ENCODE measurements at places on chromosomes 1 and 21. TPM values are rescaled to one million over a fixed set of nuclear protein-coding genes. Genes with fewer than 3 reads are reported as not detected.

DNA sequence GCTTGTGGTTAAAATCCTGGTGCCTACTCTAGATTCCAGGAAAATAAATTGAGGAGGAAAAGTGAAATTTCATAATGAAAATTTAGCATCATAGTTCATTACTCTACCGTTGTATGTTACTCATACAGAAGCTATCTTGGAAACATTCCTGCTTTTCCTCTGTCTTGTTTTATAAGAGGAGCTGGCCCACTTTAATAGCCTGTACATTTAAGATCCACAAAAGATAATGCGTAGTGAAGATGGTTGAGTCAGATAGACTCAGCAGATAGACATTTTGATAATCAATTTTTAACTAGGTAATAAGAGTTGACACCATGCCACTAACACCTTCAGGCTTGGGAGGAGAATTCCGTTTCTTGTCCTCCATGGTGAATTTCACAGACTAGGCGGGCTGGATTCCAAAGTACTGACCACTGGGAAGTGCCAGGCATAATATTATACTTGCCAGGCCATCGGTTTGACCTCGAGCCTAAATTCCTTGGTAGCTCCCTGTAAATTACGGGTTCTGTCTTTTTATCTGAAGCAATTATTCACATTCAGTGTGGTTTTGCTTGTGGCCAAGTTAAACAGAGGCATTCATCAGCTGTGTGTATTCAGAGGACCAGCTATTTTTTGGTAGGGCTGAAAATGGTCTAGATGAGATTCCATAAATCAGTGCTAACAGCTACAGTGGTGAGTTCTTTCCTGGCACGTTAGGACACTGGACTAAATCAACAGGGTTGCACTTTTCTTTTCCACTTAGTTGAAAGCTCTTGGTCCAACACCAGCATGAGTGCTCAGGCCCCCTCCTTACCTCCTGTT lies 111.9 kb upstream of the KAZN start:
- DNase-seq = peak; percentile 93

DNA sequence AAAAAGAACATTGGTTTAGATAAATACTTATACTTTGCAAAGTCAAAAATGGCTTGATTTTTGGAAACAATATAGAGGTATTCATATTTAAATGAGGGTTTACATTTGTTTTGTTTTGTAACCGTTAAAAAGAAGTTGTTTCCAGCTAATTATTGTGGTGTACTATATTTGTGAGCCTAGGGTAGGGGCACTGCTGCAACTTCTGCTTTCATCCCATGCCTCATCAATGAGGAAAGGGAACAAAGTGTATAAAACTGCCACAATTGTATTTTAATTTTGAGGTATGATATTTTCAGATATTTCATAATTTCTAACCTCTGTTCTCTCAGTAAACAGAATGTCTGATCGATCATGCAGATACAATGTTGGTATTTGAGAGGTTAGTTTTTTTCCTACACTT lies 65.3 kb upstream of the SAMD13 start:
- DNase-seq = no peak

DNA sequence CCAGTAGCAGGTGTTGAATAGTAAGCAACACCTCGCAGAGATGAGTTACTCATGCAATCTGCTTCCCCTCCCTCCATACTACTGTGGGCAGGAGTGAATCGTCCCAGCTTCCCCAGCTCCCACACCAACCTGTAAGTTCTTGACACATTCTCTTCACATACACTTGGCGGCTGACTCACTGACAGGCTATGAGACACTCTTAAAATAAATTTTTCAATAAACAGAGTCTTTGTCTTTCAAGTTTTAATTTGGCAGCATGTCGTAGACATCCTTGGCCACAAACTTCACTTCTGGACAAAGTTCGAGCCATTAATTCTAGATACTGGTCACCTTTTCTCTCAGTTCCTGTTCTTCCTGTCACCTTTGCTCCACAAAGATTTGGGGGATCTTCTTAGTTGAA lies 290.7 kb downstream of the TM2D1 start:
- DNase-seq = no peak

DNA sequence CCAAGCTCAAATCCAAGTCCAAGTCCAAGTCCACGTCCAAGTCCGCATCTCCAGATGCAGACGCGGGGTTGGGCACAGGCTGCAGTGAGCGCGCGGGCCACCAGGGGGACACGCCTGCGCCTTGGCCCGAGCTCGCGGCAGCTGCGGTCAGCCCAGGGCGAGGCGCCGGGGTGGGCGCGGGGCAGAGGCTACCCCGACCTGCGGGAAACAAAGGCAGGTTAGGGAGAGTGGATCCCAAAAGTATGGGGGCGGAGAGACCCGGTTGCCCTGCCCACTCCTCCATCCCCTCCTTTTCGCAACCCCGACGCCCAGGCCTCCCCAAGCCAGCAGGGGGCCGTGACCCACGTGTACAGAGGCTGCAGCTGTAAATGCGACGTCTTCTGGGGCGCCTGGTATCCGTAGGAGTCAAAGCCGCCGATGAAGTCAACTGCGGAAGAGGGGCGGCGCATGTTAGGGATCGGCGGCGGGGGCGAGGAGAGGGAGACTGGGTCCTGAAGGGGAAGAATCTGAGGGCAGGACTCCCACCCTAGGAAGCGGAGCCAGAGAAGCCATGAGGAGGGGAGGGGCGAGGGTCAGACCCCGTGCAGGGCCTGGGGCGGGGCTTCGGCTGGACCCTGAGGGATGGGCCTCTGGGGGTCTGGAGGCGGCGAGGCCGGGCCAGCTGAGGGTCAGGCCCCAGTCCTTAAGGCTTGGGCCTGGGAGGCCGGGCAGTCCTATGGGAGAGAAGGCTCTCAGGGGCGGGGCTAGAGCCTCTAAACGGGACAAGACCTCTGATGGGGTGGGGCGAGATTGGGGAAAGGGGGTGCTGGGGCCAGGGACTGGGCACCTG lies 58.0 kb downstream of the NKAIN1 start:
- DNase-seq = peak; percentile 45

DNA sequence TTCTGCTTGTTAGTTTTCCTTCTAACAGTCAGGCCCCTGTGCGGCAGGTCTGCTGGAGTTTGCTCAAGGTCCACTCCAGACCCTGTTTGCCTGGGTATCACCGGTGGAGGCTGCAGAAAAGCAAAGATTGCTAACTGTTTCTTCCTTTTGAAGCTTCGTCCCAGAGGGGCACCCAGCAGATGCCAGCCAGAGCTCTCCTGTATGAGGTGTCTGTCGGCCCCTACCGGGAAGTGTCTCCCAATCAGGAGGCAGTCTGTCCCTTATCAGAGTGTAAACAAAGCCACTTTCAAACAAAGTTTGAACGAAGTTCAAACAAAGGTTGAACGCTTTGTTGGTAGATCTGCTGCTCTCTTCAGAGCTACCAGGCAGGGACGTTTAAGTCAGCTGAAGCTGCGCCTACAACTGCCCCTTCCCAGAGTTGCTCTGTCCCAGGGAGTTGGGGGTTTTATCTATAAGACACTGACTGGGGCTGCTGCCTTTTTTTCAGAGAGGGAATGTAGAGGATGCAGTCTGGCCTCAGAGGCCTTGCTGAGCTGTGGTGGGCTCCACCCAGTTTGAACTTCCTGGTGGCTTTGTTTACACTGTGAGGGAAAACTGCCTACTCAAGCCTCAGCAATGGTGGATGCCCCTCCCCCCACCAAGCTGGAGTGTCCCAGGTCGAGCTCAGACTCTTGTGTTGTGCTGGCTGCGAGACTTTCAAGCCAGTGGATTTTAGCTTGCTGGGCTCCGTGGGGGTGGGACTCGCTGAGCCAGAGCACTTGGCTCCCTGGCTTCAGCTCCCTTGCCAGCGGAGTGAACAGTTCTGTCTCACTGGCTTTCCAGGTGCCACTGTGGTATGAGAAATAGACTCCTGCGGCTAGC lies 401.8 kb downstream of the SRGAP2C start:
- no peak for DNase-seq

DNA sequence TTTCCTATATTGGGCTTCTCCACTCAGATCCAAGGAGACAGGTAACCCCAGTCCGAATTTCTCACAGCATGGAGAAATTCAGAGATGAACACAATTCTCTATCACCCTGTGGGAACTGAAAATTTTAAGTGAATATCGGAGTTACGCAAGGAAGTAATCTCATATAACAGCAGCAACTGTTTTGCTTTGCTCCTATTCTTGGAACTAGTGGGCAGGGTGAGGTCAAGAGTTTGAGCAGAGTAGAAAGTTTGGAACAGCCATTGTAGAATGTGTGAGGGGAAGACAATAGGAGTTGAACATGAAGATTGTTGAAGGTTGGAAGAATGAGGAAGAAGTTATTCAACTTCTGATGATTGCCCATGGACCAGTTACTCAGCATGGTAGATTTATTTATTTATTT lies 24.3 kb upstream of the SLC35D1 start:
- no peak for DNase-seq

DNA sequence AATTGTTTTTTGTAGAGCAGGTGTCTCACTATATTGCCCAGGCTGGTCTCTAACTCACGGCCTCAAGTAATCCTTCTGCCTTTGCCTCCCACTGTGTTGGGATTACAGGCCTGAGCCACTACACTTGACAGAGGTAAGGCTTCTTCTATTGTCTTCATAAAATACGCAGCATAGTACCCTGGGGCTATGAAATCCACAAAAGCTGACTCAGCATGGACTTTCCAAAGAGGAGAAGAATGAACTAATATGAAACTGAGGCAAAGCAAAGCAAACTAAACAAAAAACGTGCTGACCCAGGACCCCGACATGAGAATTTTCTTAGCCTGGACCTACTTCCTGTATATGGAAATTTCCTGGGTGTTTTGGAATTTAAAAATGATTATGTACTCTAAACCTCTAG lies 18.5 kb upstream of the ATP13A2 start:
- no peak for DNase-seq

- DNase-seq = no peak
These were observed 17.6 kb downstream of the CRB1 start for GRCh38 chr1:197285526-197286205.

DNA sequence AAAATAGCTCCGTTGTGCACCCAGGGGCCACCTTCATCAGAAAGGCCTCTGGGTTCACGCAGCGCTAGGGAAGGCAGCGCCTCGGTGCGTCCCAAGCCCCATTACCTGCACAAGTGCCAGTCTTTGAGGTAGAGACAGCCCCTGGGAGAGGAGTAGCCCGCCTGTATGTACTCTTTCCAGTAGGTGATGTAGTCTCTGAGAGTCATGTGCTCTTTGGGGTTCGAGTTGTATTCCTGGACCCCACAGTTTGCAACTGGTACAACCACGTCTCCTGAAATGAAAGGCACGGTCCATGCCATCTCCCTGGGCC lies 601 bp downstream of the JMJD4 start:
- no peak for DNase-seq

DNA sequence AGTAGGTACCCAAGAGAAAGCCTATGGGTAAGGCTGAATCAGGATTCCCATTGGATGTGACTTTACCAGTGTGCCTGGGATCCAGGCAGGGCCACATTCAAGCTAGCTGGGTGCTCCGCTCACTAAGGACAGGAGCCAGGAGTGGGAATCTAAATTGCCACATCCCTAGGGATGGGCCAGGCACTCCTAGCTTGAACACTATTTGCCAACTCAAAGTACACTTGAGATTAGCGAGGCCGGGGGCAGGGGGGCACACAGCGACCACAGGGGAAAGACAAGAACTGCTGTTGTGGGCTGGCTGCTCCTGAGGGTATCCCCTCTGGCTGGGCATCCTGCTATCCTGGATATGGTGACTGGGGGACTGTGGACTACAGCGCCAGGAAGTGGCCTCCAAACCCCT lies 4.3 kb downstream of the SLC45A3 start:
- no peak for DNase-seq

DNA sequence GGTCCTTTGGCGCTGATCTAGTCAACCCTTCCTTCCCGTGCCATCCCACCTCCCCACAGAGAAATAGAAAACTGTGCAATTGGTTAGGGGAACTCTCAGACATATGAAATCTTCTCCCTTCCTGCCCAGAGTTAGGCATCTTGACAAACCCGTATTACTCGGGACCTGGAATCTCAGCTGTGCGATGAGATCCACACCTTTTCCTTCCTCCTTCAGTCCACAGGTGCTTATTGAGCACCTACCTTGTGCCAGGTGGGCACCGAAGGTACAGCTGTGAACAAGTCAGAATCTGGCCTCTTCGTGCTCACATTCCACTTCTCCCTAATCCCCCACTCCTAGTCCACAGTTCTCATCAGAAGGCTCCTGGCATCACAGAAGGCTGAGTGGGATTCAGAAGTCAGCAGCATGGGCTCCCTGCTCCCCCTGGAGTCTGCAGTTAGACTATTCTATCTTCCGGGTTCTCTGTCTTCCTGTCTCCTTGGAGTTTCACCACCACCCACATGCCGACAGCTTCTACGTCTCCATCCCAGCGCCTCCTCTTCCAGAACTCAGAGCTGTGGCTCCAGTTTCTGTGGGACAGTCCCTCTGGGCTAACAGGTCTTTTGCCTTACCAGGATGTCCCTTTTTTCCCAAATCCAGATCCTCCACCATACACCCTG lies 23.0 kb downstream of the KNCN start:
- no peak for DNase-seq

GRCh38 chr1:118084400-118084799 lies 100.6 kb downstream of the SPAG17 start:
- DNase-seq = no peak

- no peak for DNase-seq
These were observed 257.1 kb downstream of the BRINP2 start for GRCh38 chr1:177427811-177428210.

DNA sequence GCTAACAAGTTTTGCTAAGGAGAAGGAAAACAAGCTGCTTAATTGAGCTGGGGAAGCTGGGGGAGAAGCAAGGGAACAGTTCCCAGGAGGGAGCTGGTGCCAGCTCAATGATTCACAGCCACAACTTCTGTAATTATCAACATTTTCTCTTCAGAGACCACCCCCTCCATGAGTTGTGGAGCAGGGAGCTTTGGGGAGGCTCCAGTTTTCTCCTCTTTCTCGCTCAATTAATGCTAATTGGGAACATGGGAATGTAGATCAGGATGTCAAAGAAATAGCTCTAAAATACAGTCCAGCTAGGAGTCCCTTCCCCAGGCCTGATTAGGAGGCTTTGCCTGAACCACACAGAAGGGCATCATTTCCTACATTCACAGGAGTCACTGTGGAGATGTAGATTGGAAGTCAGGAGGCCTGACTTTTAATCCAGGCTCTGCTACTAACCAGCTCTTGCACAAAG lies 12.1 kb upstream of the MNDA start:
- no peak for DNase-seq

- no peak for DNase-seq
These were observed 330.9 kb downstream of the CHRM3 start for GRCh38 chr1:239717097-239717917.

DNA sequence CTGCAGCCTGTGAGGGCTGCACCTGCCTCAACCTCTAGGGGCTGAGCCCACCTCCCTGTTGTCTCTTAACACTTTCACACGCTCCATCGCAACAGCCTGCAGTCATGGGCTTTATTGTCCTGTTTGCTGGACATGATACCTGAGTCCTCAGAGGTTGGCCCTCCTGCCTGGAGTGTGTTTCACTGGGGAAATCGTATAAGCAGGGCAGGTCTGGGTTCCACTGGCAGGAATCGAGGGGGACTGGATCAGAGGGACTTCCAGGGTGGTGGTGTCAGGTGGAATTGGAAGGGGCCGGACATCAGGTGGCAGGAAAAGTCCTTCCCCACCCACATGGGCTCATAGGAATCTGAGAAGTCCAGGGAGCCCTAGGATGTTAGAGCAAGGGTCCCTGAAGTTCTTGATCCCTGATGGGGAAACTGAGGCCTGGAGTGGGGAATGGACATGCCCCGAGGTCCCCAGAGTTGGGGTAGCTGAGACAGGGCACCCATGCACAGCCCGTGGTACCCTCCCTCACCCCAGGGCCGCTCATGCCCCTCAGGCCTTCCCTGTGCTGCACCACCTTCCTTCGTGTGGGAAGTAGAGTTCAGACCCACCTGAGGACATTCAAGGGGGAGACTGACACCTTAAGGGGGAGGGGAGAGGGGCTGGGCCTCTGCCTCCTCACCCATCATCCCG lies 66.6 kb downstream of the PIK3CD start:
- no peak for DNase-seq

The HSF2BP gene
- 2.4 TPM for total RNA-seq

The AGMAT gene
- 0.84 TPM for total RNA-seq

The OR6N1 gene
- total RNA-seq = not detected

The DDAH1 gene
- total RNA-seq = 18.2 TPM

The FAM151A gene
- total RNA-seq = not detected

All from MG63 (cell line).